ENCODE measurements at places on chromosomes 7 and 10.

DNA sequence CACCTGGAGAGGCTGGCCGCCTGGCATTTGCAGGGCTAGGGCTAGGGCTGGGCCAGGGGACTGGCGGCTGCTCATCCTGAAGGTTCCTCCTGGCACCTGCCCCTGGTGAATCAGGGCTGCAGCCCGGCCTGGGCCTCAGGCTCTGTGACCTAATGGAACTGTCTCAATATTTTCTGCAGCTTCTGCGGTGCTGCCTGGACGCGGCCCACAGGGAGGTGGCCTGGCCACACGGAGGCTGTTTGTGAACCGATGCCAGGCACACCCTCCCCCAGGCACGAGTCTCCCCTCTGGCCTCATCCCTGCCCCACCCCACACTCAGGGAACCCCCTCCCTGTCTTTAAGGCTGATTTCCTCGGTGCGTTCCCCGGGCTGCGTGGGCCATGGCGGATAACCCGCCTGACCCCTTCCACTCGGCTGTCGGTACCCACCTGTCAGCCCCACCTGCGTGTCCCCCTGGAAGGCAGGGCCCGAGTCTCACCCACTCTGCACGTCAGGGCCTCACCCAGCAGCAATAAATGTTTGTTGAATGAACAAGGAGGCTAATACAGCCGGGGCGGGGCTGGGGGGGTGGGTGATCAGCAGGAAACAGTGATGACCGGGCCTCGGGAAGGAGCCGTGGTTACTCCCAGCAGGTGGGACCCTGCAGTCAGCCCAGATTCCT, 54.5 kb upstream of the DNAJB6 start:
- DNase-seq: no peak

DNA sequence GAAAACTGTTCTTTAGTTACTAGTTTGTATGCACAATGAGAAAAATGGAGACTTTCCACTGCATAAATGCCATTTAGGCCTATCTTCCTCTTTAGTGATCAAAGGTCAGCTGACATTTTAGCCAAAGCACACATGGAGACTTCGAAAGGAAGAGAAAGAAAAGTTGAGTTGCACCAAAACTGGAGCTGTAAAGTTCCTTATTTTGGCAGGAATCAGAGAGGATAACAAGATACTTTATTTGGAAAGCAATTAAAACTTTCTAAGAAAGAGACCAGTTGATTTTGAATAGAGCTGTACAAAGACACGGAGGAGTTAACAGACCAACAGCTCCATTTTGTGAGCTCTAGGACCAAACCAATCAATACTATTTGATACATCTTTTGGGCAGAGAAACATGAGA, 14.2 kb downstream of the ENTPD7 start:
- DNase-seq: no peak

DNA sequence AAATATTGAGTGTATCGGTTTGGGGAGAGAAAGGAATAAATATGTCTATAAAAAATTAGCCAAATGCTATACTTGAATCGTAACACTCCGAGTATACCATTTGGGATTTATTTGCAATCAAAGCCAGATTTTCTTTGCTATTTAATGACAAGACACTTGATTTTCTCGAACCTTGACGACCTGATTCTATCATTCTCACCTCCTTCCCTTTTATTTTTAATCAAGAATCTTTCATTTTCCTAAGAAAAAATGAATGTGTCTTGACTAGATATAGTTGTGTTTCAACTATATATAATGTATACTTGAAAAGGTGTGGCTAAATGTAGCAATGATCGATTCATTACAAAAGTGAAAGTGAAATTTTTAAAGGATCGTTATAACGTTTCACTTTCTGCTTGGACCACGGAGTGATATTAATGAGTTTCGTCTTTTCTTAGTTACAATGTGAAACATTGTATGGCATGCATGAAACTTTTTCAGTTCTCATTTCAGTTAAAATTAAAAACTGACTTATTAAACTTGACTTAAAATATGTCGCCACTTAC, 562 bp downstream of the NUB1 start:
- DNase-seq: no peak

GRCh38 chr10:114726820-114727271, 68.8 kb upstream of the ABLIM1 start:
- DNase-seq: no peak

- no peak for DNase-seq
These were observed 497.5 kb upstream of the ZMIZ1 start for GRCh38 chr10:78571286-78571685.
